Right ventricle myocardium superior (tissue), 1 donor: ENCODE measurements at places on chromosomes 6 and 20. TPM values are rescaled to one million over a fixed set of nuclear protein-coding genes. Genes with fewer than 3 reads are reported as not detected.

DNA sequence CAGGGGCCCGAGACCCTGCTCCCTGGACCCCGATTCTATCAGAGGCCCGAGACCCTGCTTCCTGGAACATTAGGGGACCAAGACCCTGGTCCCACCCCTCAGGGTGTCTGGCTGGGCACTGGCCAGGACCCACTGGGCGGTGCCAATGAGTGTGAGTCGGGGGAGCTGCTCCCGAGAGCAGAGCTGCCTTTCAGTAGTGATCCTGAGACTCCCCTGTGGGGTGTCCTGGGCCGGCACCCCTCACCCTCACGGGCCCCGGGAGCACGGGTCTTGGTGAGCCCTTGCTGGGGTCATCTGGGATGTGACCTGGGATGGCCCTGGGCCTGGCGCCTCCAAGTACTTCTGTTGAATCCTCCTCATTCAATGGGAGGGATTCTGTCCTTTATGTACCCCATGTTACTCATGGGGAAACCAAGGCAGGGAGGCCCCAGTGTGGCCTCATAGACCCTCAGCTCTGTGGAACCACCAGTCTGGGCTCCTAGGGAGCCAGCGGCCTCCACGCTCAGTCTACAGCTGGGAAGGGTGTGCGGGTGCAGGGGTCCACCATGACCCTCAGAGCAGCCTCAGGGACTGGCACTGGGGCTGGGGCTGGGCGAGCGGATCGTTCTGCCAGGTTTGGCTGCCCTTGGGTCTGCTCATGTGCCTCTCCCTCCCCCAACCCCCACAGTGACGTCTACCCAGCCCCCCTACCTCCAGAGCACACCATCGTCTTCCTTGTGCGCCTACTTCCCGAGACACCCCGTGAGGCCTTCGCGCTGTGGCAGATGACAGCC is 25.6 kb downstream of the COL20A1 start:
- DNase-seq, result peak; percentile 23

- no peak for DNase-seq
Observed at GRCh38 chr6:139872665-139873064, 498.2 kb upstream of the CITED2 start.

DNA sequence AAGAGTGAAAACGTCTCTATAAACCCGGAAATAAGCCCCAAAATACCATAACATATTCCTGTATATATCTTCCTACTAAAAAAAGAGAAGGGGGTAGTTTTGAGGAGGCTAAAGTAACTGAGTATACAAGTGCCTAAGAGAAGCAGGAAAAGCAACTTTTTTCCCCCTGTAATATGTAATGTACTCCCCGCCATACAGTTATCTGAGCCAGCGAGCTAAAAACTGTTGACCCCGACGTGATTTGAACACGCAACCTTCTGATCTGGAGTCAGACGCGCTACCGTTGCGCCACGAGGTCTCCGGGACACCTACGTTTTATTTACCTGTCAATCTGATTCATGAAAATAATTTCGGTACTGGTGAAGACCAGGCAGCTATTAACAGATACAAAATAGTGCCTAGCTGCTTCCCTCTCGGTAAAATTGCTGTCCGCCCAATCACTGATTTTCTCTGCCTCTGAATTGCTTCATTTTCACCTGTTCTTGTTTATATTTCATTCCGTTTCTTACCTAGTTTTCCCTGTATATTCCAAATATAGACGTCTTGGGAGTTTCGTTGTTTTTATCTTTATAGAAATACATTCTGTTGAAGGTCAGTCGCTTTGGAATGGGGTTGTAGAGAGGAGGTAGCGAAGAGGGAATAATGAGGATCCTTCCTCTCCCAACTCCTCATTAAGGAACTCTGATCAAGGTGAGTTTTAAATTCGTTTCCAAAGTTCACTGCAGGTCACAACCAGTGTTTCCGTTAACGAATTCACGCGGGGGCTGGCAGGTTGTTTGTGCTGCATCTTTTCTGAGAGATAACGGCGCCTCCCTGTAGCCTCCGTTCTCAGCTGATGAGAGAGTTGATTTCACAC is 33.6 kb upstream of the BTN3A2 start:
- DNase-seq, result no peak

APOM gene
- 1.9 TPM for total RNA-seq

THEMIS gene
- 0.13 TPM for total RNA-seq

- DNase-seq, result peak; percentile 95
Observed at GRCh38 chr20:50379049-50379990, 130.9 kb upstream of the PTPN1 start.

VGLL2 gene
- not detected for total RNA-seq

DNA sequence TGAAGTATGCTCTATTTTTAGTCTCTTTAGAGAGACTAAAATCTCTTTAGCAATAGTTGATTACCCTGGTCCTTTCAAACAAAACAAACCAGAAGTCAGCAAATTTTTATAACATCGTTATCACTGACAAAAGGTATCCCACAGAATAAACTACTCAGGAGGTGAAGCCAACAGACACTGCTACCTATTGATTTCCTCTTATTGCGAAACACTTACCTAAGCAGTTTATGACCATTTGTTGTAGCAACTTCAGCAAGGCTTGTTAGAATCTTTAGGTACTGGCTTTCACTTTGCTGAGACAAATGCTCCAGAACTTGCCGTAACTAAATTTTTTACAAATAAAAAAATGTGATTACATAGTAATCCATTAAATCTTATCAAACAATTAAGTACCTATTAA is 64.4 kb downstream of the HACE1 start:
- no peak for DNase-seq

GRCh38 chr6:93319304-93319703 is 100.1 kb downstream of the EPHA7 start:
- no peak for DNase-seq

TAAR6 gene
- not detected for total RNA-seq

ATP6V1G2 gene
- total RNA-seq, result 2.3 TPM

GRCh38 chr6:131430531-131430930 is 142.5 kb upstream of the ARG1 start:
- no peak for DNase-seq

DNA sequence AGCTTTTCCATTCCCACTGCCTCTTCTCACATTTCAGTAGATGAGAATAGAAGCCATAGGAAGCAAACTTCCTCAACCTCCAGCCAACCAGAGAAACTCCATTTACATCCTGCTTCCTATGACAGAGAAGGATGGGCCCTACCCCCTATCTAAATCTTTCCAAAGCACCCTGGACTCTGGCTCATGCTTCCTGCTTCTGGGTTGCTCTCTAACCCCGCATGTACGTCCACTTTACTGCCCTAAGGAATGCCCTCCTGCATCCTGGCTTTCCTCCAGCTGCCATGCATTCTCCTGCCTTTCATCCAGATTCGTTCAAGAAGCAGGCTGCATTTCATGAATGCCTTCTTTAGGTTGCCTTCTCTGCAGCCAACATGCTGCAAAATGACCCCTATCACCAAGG is 91.9 kb downstream of the FAM217A start:
- DNase-seq, result no peak
